ENCODE measurements at places on chromosomes 16 and 17.

DNA sequence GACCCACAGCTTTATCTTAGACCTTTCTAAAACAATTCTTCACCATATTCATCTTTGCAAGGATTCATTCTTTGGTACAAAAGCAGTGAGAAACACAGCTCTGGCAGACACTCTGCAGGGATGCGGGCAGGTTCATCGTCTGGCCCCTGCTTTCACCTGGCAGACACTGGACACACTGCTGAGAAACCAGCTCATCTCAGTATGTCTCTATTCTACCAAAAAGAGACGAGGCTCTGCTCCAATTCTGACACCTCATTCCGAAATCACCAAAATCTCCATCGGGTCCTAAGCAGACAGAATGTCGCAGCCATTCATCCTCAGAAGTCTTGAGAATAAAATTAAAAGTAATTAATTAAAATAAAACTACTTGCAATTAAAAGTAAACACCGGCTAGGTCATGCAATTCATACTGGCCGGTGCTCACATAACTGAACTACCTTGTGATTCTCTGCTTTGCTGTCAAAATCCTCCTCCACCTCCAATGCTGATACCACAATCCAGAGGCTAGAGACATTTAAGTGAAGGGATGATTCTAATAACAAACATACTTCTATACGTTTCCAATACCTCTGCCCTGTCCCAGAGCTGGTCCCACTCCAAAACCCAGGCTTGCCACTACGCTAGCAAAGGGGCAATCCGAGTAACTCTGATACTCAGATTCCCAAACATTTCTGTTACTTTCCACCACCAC lies 1.3 kb downstream of the RNF157 start:
- H3K27me3 ChIP-seq: no peaks in the 10 kb centered on the region
- no peak overlapping the region for H3K27ac ChIP-seq
- peaks cover 3% of the 10 kb centered on the region for H3K36me3 ChIP-seq
- H3K4me1 ChIP-seq: peaks cover 27% of the 10 kb centered on the region
- peak overlapping the region; percentile 71 for H3K4me3 ChIP-seq
- DNase-seq: no peak

- H3K27me3 ChIP-seq: no peaks in the 10 kb centered on the region
- H3K4me1 ChIP-seq: peaks cover 6% of the 10 kb centered on the region
- DNase-seq: no peak
- H3K27ac ChIP-seq: peak overlapping the region; percentile 72
Measured at GRCh38 chr16:3651461-3652372, 2.8 kb upstream of the DNASE1 start.

DNA sequence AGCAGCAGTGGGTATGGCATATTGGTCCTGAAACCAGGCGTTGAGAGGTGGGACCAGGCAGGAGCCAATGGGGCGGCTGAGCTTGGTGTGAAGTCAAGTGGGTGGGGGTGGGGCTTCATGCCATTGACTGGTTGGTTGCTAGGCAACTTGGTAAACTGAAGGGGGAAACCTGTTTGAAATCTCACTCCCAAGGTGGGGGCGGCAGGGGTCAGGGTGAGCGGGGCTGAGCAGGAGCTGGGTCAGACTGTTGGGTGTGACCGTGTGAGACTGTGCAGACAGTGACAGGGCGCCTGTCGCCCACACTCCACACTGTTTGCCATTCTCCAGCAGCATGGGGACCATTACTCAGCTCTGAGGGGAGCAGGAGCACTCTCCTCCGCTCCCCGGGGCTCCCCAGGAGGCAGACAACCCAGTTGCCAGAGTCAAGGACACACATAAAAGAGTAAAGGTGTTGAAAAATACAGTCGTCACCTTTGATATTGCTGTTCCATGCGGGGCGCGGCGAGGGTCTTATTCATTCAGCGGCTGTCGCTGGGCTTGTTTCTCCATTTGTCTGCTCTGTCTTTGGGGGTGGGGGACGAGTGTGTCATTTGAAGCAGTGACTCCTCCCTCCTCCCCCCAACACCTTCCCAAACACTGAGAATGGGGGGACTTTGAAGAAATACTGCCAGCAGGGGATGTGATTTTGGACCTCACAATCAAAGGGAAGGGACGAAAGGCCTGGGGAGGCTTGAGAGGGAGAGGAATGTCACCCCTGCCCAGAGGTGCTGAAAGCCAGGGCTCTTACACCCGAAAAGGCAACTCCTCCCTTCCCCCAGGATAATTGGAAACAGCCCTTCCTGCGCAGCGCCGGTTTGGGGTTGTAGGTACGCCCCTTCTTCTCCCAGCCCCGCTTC lies 1.2 kb upstream of the EFNB3 start:
- H3K4me1 ChIP-seq: peaks cover 24% of the 10 kb centered on the region
- peaks cover 12% of the 10 kb centered on the region for H3K36me3 ChIP-seq
- DNase-seq: no peak
- peak overlapping the region; percentile 65 for H3K27ac ChIP-seq

GRCh38 chr17:82841921-82842596 lies 2.2 kb upstream of the ZNF750 start:
- H3K4me1 ChIP-seq: peaks cover 12% of the 10 kb centered on the region
- H3K27me3 ChIP-seq: no peaks in the 10 kb centered on the region
- no peak for DNase-seq
- no peak overlapping the region for H3K4me3 ChIP-seq
- H3K27ac ChIP-seq: peak overlapping the region; percentile 19
- peaks cover 6% of the 10 kb centered on the region for H3K36me3 ChIP-seq

GRCh38 chr16:81088836-81089235 lies 7.4 kb downstream of the GCSH start:
- H3K4me1 ChIP-seq: no peaks in the 10 kb centered on the region
- no peak for DNase-seq
- peaks cover 2% of the 10 kb centered on the region for H3K36me3 ChIP-seq
- H3K4me3 ChIP-seq: no peak overlapping the region
- H3K27me3 ChIP-seq: no peaks in the 10 kb centered on the region

GRCh38 chr17:37842401-37842800 lies 81.8 kb upstream of the TBC1D3K start:
- DNase-seq: no peak
- no peaks in the 10 kb centered on the region for H3K4me1 ChIP-seq
- peaks cover 47% of the 10 kb centered on the region for H3K27me3 ChIP-seq
- no peak overlapping the region for H3K27ac ChIP-seq

DNA sequence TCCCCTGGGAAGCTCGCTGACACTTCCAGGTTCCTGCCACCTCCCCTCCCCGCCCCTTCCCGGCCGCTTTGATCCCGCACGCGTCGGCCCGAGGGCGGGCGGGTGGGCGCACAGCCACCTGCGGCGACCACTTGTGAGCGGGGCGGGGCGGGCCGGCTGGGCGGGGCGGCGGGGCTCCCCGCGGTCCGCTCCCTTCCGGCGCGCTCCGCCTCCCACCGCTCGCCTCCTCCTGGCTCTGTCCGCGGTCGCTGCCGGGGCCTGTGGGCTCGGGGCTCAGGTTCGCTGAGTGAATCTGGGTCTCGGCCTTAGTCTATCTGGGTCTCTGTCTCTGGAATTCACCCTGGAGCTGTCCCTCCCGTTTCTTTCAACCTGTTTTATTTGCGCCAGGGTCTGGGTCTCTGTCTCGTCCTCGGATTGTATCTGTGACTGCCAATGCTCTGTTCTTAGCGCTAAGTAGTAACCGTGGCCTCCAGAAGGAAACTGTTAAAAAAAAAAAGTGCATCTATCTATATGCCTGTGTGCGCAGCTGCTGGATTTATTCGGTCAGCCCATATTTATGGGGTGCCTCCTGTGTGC lies 2.7 kb upstream of the HES7 start:
- peaks cover 53% of the 10 kb centered on the region for H3K4me1 ChIP-seq
- H3K4me3 ChIP-seq: peak overlapping the region; percentile 96
- peaks cover 37% of the 10 kb centered on the region for H3K36me3 ChIP-seq
- H3K27ac ChIP-seq: peak overlapping the region; percentile 99

- H3K4me1 ChIP-seq: no peaks in the 10 kb centered on the region
- no peak overlapping the region for H3K27ac ChIP-seq
- no peak overlapping the region for H3K4me3 ChIP-seq
- no peak for DNase-seq
- no peaks in the 10 kb centered on the region for H3K36me3 ChIP-seq
Measured at GRCh38 chr17:78613416-78613815, 36.2 kb upstream of the DNAH17 start.

DNA sequence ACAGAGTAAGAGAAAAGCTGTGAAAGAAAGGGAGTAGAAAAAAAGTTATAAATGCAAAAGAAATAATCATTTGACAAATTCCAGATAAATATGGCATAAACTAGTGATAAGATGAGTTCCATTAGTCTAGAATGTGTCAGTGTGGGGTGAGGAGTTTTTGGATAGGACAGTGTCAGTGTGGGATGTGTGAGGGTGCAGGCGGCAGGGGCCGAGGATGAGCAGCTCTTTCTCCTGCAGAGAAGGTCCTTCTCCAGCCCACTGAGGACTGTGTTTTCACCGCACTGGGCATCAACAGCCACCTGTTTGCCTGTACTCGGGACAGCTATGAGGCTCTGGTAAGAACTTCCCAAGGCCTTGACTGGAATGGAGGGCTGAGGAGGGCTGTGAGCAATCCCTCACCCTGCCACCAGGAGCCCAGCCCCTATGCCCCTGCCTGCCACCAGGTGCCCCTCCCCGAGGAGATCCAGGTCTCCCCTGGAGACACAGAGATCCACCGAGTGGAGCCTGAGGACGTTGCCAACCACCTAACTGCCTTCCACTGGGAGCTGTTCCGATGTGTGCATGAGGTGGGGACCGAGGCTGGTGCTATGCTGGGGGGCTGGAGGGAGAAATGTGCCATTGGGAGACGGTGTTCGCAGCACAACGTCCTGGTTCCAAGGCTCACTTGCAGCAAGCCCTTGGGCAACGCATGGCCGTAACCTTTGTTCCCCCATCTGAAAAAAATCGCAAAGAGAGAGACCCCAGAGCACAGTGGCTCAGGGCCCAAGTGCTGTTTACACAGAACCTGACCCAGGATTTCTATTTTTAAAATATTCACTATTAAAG lies 13.1 kb downstream of the RAPGEFL1 start:
- DNase-seq: no peak
- peaks cover 6% of the 10 kb centered on the region for H3K4me1 ChIP-seq

DNA sequence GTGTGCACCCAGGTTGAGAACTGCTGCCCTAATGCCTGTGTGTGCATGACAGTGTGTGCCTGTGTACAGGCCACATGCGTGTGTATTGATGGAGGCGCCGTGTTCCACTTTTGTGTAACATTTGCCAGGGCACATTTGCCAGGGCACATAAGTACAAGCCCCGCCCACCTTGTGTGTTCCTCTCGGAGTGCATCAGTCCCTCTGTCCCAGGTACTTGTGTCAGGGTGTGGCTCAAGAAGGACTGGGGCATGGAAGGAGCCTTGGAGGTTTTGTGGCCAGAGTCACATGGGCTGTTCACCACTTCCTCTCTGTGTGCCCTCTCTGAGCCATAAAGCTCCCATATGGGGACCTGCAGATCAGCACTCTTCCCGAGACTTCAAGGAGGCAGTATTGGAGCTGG lies 73.9 kb downstream of the MRM1 start:
- peak overlapping the region; percentile 70 for H3K4me3 ChIP-seq
- H3K4me1 ChIP-seq: peaks cover 42% of the 10 kb centered on the region

- H3K4me1 ChIP-seq: peaks cover 24% of the 10 kb centered on the region
- peaks cover 9% of the 10 kb centered on the region for H3K36me3 ChIP-seq
- H3K27ac ChIP-seq: no peak overlapping the region
- no peak for DNase-seq
- no peak overlapping the region for H3K4me3 ChIP-seq
- peaks cover 30% of the 10 kb centered on the region for H3K27me3 ChIP-seq
Measured at GRCh38 chr16:70804153-70804733, 3.3 kb upstream of the VAC14 start.

GRCh38 chr16:85302848-85303353 lies 190.6 kb upstream of the CIBAR2 start:
- H3K4me3 ChIP-seq: peak overlapping the region; percentile 57
- H3K36me3 ChIP-seq: peaks cover 3% of the 10 kb centered on the region
- H3K27me3 ChIP-seq: peaks cover 9% of the 10 kb centered on the region
- DNase-seq: no peak

DNA sequence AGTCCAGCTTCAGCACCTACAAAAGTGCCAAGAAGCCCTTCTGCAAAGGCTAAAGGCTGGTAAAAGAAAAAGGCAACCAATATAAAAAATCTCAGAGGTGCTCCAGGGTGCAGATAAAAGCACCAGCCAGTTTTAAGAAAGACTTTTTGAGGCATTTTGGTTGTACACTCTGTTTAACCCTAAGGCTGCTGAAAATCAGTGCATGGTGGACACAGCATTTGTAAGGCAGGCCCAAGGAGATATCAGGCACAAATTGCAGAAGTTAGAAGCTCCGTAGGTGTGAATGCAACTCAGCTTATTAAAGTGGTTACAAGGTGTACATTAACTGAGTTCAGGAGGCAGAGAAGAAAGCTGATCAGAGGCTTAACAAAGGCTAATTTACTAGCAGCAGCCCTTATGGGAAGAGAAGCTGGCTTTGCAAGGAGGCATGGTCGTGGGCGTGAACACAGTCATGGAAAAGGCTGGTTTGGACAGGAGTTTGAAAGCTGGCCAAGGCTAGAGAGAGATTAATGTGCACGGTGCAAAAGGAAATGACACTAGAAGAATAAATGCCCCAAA lies 21.1 kb downstream of the ACSM1 start:
- H3K27me3 ChIP-seq: no peaks in the 10 kb centered on the region
- H3K4me3 ChIP-seq: peak overlapping the region; percentile 83
- no peak for DNase-seq
- peaks cover 25% of the 10 kb centered on the region for H3K4me1 ChIP-seq

DNA sequence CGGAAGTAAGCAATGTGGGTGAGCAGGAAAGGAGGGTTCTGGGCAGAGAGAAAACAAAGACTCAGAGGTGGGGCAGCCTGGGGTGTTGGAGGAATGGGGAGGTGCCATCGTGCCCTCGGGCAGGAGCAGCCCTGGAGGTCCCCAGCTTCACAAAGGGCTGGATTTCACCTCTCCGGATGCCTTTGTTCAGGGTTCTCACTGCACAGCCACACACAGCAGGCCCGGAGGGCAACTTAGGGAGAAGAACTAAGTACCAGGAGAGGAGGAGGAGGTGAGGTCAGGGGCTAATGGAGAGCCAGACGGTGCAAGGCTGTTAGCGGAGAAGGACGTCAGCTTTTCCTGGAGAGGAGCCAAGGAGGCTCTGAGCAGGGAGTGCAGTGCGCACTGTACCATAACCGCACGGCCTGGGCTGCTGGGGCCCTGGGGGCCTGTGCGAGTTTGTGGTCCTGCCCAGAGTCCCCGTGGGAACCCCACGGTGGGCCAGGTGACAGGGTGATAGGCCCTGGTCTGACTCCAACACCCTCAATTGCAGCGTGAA lies 9.3 kb downstream of the ARRB2 start:
- H3K4me3 ChIP-seq: no peak overlapping the region
- H3K27ac ChIP-seq: no peak overlapping the region
- no peaks in the 10 kb centered on the region for H3K27me3 ChIP-seq
- H3K36me3 ChIP-seq: peaks cover 55% of the 10 kb centered on the region
- H3K4me1 ChIP-seq: peaks cover 44% of the 10 kb centered on the region

DNA sequence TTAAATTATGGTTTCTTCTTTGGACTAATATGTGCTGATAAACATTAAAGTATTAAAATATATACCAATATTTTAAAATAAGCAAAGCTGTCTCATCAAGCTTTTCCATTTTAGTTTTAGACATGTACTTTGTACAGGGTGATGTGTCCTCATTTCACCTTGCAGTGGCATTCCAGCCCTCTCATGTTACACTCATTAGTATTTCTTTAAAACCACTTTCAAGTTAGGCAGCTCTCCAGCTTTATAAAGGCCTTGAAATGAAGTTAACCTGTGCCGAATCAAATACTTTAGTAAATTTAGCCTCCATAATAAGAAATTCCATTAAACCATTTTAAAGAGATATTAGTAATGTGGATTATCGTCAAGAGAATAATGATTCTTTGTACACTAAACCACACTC lies 107.6 kb upstream of the HLF start:
- no peak overlapping the region for H3K4me3 ChIP-seq
- no peaks in the 10 kb centered on the region for H3K27me3 ChIP-seq
